ENCODE measurements at places on chromosomes 16 and 17.

- no peak for DNase-seq
Observed at GRCh38 chr16:67934306-67935100, 2.1 kb downstream of the PSMB10 start.

- no peak for DNase-seq
Observed at GRCh38 chr17:66725956-66726355, 109.0 kb upstream of the CACNG5 start.

- DNase-seq = peak; percentile 16
Observed at GRCh38 chr17:28896884-28897768, at the start of gene FLOT2. TSS of gene FLOT2 (minus strand) at chr17:28897733. CDS start at chr17:28897574, 159 bp downstream.

- DNase-seq = no peak
Observed at GRCh38 chr17:17424552-17424951, 52.2 kb upstream of the MED9 start.

GRCh38 chr17:7324438-7324779, 4.7 kb downstream of the NEURL4 start:
- DNase-seq = no peak

Data from GM04504 (cell line).